Central memory CD4-positive, alpha-beta T cell (primary cell): ENCODE measurements at places on chromosomes 4 and X.

DNA sequence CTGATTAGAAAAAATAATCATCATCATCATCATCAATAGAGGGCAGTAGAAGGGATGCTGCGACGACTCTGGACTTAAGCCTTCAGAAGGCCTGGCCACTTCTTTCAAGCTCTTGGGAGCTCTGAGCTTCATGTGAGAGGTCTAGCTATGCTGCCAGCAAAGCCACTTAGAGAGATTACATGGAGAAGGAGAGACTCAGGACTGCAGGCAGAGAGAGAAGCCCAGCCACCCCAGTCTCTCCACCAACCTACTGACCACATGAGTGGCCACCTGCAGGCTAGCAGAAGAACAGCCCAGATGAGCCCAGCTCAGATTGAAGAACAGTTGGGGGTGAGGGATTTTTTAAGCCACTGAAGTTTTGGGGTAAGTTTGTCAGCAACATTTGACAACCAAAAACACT, 17.1 kb upstream of the TMEM150C start:
- DNase-seq, result no peak

GRCh38 chrX:20547611-20548051, 280.9 kb upstream of the RPS6KA3 start:
- no peak for DNase-seq

DNA sequence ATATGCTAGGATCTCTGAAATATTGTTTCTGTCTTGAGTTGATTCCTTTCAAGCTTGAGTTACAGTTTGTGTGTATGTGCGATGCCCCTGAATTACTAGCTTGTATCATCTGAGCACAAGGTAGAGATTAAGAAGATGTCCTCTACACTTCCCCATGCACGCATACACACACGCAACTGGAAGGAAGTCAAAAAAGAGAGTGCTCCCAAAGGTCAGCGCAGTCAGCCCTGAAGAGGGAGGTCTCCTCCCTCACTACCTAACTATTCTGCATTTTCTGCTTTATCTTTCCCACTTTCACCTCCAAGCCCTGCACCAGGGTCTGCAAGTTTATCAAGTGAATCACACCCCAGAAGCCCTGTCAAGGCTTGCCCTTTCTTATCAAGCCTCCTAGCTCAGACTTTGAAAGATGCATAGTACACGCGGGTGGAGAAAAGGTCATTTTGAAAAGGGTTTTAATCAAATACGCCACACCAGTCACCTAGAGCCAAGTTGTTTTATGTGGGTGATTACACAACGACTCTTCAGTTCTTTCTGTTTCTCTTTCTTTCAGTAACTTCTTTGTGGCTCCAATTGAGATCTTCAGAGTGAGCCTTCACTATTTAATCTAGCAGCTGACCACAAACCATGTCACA, 127.7 kb downstream of the ASB9 start:
- peak; percentile 5 for DNase-seq

- no peak for DNase-seq
Measured at GRCh38 chr4:121943941-121944340, 7.9 kb downstream of the TRPC3 start.

DNA sequence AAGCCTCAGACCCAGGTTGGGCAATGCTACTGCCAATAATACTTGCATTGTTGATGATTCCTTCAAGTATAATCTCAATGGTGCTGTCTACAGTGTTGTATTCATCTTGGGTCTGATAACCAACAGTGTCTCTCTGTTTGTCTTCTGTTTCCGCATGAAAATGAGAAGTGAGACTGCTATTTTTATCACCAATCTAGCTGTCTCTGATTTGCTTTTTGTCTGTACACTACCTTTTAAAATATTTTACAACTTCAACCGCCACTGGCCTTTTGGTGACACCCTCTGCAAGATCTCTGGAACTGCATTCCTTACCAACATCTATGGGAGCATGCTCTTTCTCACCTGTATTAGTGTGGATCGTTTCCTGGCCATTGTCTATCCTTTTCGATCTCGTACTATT, 7.4 kb downstream of the LPAR4 start:
- no peak for DNase-seq

GRCh38 chrX:37745835-37746217, 34.0 kb upstream of the CYBB start:
- DNase-seq, result no peak

DNA sequence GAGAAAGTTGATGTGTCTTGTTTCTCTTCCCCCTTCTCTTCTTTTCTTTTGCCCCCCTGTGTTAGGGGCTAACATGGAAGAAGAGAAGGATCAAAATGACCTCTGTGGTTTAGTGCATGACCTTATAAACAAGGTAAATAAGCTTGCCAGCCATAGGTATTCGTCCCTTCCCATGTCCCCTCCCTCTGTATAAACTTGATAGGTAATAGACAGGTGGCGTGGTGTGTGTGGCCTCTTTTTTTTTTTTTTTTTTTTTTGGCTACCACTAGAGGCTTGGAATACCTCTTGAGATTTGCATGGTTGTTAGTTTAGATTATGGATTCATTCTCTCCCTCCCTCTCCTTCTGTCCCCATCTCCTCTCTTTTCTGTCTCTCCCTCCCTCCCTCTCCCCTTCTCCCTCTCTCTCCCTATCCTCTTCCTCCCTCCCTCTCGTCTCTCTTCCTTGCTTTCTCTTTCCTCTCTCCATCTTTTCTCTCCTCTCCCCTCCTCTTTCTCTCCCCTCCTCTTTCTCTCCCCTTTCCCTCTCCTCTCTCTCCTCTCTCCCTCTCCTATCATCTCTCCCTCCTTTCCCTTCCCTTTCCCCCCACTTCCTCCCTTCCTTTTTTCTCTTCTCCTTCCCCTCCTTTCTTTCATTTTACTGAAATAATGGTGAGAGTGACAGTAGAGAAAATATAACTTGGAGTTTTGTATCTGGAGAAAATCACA, 134.4 kb downstream of the AFF1 start:
- DNase-seq, result no peak

GRCh38 chrX:136872091-136872700, 8.3 kb downstream of the RBMX start:
- no peak for DNase-seq

- DNase-seq, result no peak
Measured at GRCh38 chr4:117634716-117635115, 399.6 kb upstream of the NDST3 start.

DNA sequence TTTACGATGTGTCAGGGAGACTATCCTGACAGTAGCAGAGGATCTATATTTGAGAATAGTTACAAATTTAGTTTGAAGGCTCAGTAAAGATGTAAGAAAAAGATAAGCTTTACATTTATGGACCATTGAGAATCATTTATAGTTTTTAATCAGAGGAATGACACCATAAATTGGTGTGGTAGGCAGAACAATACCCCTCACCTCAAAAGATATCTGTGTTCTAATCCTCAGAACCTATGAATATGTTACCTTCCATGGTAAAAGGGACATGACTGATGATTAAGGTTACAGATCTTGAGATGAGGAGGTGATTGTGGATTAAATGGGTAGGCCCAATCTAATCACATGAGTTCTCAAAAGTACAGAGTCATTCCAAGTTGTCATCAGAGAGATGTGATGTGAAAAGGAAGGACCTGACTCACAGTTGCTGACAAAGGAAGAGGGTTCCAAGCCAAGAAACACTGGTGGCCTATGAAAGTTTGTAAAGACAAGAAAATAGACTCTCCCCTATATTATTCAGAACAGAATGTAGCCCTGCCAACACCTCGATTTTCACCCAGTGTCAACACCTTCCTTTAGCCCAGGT, 27.0 kb downstream of the EREG start:
- no peak for DNase-seq

DNA sequence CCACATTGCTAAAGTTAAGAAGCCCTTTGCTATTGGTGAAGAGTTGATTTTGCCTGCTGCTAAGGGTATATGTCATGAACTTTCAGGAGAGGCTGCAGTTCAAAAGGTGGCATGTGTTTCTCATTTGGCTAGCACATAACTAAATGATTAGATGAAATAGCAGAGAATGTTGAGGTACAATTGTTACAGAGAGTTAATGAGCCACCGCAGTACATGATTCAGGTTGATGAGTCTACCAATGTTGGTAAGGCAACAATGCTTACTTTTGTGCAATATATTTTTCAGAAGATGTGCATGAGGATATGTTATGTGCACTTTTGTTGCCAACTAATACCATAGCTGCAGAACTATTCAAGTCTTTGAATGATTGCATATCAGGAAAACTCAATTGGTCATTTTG, 21.1 kb upstream of the CXCL2 start:
- DNase-seq, result no peak

DNA sequence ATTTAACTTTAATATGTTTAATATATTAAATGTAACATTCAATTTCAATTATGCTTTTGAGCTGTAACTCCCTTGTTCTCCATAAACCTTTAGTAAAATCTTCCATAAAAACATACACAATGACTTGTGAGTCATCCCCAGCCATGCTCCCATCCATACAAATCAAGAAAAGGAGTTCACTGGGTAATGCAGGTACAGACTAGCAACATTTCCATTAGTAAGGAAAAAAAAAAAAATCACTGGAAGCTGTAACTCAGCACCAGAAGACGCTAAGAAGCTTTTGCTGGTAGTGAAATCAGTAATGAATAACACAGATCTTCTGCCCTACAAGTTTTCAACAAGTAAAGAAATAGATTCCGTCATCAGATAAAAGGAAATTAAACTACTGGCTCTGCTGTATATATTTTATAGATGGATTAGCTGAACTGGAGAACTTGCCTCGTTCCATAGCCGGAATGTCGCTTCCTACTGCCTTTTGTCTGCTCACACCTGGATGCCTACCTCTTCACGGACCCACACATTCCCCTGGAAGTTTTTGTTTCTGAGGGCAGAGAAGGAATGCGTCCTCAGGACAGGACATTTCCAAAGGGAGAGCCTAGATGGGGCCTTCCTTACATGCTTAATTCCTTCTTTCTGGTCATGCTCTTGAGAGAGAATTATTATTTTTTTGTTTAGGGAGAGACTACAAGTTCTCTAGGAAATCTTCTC, 298.4 kb upstream of the ANKRD50 start:
- no peak for DNase-seq

DNA sequence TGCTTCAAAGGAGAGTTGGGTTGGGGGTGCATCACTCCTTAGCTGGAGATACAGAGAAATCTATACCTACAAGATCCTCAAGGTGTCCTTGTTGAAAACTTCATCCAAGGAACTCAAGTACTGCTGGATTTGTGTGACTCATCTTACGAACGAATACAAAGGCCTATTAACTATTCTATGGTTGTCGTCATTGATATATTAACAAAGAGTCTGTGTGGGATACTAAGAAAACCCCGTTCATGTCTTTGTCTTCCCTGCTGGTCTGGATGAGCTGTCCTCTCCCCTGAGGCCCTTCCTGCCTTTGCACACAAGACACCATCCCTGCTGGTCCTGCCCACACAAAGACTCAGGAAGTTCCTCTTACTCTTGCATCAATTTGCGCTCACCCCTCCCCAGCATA, 54.9 kb upstream of the IRF2 start:
- no peak for DNase-seq

GRCh38 chr4:72468904-72469502, 100.0 kb downstream of the ADAMTS3 start:
- DNase-seq, result no peak
